Activated CD4-positive, alpha-beta T cell treated with anti-CD3 and anti-CD28 coated beads for 1 hour (primary cell): ENCODE measurements at places on chromosomes 11 and 22.

DNA sequence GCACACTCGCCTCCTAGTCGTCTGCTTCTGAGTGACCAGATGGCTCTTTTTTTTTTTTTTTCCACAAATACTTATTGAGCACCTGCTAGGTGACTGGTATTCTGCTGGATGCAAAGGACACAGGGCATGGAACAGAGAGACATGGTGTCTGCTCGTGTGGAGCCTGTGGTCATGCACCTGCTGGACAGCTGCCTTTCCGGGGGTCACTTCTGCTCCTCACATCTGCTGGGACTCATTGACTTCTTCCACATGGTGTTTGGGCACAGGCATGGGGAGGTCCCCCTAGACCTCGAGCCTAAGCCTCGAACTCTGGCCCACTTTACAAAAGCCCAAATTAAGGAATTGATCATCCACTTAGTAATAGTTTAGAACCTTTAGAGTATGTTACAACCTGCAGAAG is 39.5 kb upstream of the EMID1 start:
- DNase-seq = no peak

DNA sequence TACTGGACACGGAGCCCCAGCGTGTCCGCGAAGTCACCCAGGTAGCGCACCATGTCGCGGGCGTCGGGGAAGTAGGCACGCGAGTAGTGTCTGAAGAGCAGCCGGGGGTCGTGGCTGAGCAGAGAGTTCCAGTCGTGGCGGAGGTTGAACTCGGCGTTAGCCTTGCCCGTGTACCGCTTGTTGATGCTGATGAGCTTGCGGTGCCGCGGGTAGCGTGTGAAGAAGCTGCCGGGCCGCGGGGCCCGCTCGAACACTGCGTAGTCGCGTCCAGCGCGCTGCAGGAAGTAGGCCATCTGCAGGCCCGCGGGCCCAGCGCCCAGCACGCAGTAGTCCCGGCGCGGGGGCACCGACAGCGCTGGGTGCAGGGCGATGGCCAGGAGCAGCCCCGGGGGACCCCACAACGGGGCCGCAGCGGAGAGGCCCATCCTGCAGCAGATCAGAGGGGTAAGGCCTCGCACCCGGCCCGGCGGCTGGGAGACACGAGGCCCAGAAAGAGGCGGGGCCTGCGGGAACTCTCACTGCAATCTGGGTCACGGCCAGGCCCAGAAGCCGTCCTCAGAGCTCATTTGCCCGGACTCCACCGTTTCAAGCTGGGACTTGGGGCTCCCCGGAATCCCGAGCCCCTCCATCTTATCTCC is 723 bp downstream of the FOXRED2 start:
- no peak for DNase-seq

GRCh38 chr11:92053216-92053615 is 171.4 kb upstream of the FAT3 start:
- no peak for DNase-seq

DNA sequence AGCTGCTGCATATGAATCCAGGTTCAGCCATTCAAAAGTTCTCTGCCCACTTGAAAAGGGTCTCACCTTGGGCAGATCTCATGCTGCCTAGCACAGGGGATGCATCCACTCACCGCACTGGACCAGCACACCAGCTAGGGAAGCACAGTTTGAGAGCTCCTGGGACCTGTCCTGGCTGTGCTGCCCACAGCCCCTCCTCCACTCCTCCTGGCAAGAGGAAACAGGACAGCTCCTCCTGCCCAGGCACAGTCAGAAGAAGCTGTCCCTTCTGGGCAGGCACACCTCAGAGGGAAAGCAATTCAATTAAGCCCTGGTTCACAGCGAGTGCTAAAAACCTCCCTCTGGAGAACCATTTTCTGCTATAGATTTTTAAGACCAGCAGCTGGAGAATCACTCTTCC is 146.7 kb downstream of the ST3GAL4 start:
- no peak for DNase-seq

DNA sequence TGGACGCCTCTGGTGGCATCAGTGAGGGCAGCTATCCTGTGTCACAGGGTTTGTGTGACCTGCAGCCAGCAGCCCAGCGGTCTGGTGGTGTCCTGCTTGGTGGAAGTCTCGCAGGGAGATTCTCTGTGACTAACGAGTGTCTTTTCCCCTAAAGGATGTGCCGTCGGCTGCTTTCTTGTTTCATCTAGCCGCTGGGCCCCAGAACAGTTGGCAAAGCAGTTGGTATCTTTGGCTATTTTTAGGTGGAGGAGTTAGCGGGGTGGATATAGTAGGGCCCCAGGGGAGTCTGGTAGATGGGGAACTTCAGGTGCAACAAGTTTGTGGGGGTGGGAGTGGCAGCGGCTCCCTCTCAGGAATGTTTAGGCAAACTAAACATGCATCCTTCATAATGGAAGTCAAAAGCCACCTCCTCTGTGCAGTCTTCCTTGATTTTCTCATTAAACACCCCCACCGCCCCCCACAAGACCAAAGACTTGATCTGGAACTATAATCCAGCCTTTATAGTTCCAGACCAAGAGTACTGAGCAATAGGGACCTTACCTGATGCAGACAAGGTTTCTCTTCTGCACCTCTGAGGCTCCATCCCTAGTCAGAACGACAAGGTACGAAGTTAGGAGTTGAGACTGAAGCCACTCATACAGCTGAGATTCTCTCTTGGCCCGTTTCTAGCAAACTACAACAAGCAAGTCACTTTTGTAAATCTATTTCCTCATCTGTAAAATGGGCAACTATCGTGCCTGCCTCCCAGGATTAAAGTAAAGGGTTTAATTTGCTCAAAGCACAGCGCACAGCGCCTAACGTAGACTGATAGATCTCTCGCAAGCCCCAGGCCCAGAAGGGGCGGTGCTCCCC is 1.1 kb upstream of the PELI3 start:
- no peak for DNase-seq

GRCh38 chr11:74870485-74870884 is 78.4 kb downstream of the XRRA1 start:
- DNase-seq = no peak

- DNase-seq = no peak
Observed at GRCh38 chr11:69950120-69950519, 128.0 kb upstream of the ANO1 start.

DNA sequence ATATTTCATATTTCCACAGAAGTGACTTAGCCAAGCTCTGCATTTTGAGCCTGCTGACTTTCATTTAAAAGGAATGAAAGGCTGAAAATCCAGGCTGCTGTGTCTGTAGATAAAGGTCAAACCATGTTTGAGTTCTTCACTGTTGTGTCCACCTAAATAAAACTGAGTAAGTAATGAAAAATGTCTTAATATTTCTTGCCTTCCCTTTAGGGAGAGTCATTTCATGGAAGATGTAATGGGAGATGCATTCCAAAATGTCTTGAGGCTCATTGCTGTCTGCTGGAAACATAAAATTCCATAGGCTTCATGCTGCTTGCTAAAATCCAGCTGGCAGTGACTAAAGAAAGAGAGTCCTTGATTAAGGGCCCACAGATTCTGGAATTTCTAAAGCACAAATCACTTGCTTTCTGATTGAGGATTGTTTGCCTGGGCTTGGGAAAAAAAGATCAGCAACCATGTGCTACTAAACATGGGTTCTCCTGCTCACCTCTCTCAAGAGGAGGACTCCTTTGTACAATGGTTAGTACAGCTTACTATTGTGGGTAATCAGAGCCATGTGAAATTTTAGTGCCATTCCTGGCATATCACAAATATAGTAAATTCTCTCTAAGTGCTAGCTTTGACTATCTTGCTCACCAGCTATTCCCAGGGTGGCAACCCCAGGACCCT is 56.9 kb downstream of the PANX1 start:
- no peak for DNase-seq

DNA sequence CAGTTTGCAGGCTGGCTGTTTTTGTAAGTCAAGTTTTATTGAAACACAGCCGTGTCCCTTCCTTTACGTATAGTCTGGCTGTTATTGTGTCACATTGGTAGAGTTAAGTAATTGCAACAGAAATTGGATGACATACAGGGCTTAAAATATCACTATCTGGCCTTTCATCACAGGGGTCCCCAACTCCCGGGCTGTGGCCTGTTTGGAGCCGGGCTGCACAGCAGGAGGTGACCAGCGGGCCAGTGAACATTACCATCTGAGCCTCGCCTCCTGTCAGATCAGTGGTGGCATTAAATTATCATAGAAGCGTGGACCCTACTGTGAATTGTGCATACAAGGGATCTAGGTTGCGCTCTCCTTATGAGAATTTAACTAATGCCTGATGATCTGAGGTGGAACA is 31.7 kb downstream of the EXT2 start:
- no peak for DNase-seq

- no peak for DNase-seq
Observed at GRCh38 chr11:8870411-8871170, 40.4 kb upstream of the AKIP1 start.

DNA sequence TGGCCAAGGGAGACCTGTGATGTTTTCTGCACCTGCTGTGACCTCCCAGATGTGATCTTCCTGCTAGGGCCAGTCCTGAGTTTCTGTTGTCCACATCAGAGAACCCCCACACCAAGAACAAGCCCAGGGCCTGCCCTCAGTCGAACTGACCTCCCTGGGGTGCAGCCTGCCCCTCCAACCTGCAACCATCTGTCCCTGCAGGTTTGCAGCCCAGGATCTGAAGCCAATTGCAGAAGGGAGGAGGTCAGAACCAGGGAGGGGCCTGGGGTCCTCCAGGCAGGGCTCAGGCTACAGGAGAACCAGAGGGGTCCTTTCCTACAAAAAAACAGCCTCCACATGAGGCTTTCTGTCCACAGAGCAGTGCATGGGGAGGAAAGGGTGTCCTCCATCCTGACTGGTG is 807 bp downstream of the TRIM3 start:
- no peak for DNase-seq
